ENCODE measurements at places on chromosomes 3 and 15.
A peak's percentile ranks its signal among the peaks of the same experiment; 100 is the strongest.

GRCh38 chr3:155744626-155745324 lies at the start of gene PLCH1:
TSS of gene PLCH1 (minus strand) at chr3:155745071. CDS start at chr3:155704224, 40,847 bp downstream.
- peak; percentile 80 for DNase-seq

DNA sequence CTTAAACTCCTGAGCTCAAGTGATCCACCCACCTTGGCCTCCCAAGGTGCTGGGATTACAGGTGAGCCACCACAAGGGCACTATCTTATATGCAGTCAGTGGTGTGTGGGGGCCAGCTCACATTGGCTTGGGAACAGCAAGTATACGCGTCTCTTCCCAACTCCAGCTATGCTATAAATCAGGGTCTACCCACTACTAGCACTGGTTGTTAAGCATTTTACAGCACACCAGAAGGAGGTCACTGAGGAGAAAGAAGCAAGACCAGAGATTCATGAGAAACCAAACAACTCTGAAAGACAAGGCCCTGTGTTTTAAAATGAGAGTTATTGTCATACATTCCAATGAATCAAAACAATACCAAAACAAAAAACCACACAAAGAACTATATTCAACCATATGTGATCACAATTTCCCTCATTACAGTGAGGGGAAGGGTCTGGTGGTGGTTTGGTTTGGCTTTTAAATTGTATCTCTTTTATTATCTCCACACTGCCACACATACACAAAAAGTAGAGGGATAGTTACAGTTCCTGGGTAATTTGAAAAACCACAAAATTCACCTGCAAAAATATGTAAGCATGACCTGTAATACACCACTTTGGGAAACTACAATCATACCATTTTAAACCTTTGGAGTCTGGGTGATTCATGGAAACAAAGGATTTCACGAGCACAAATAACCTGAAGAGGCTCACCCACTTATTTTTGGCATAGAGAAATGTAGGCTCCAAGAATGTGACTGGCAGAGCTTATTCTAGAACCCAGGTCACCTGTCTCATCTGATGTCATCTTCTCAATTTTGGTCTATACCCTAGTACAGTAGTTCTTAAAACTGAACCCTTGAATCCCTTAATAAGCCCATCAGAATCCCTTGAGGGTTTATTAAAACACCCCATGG lies 5.2 kb downstream of the MAGI1 start:
- no peak for DNase-seq

DNA sequence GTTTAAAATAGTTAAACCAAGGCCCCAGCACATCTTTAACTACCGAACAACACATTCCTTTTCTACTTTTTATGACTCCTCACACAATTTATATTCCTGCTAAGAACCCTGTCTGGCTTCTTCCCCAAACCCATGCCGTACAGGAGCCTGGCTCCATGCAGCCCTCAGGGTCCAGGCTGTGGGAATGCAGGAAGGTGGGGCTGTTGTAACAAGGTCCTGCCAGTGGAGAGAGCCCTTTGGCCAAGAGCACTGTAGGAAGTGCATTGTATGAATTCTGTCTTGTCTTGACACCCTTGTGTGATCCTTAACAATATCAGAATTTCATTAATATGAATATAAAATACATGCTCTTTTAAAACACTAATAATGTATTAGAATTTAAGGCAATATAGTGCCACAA lies 563.8 kb downstream of the TBL1XR1 start:
- DNase-seq: no peak

DNA sequence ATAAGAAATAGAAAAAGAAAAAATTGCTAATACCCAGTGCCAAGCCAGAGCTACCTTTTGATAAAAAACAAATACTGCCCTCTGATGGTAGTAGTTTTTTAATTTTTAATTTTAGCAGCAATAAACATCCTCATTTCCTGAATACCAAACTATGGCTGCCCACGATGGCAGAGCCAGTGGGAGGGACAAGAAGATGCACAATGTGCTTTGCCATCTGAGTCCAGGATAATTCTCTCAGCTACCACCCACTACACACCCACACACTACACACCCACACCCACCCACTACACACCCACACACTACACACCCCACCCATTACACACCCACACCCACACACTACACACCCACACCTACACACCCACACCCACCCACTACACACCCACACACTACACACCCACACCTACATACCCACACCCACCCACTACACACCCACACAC lies 17.8 kb downstream of the CEP19 start:
- peak; percentile 51 for DNase-seq

- DNase-seq: no peak
Observed at GRCh38 chr15:81419332-81419943, 45.4 kb upstream of the TMC3 start.

- DNase-seq: no peak
Observed at GRCh38 chr3:115397433-115397832, 225.9 kb upstream of the GAP43 start.

GRCh38 chr3:190641564-190641963 lies 127.7 kb downstream of the IL1RAP start:
- DNase-seq: no peak

DNA sequence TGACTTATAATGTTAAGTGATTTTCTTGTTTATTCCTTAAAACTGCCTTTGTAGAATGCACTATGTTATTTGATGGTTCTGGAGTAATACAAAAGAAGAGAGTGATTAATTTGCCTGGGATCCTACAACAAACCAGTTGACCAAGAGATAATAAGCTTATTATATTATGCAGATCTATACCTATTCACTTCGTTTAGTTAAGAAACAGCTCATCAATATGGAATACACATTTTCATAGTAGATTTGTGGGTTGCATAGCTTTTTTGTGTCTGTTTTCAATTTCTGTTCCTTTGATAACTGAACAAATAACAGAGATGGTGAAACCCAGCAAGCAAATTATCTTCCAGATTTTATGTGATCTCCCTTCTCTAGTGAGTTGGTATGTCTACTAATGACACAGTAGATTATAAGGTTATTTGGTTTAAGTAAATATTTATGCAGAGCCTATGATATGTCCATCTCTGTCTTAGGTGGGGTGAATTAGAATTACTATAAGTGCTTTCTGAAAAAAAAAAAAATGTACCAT lies 443.3 kb upstream of the TPRG1 start:
- no peak for DNase-seq

GRCh38 chr3:141807277-141808033 lies 44.2 kb downstream of the GRK7 start:
- DNase-seq: no peak

DNA sequence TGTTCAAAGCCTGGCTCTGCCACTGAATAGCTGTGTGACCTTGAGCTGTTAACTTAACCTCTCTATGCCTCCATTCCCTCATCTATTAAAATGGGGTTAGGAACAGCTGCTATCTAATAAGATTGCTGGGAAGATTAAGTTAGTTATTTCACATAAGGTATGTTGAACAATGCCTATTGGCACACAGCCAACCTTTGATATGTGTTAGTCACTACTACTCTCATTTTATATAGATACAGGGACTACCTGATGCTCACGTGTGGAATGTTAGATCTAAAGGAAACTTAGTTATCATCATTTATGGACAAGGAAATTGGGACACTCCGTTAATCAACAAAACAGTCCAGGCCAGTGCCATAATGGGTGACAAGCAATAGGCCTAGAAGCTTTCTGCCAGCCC lies 332.4 kb upstream of the PPP2R3A start:
- no peak for DNase-seq

GRCh38 chr15:29440541-29440940 lies 170.9 kb upstream of the NSMCE3 start:
- DNase-seq: no peak

- no peak for DNase-seq
Observed at GRCh38 chr3:129315998-129316247, 37.3 kb downstream of the HMCES start.

GRCh38 chr3:196569003-196569516 lies 600 bp downstream of the FBXO45 start:
- DNase-seq: peak; percentile 50

DNA sequence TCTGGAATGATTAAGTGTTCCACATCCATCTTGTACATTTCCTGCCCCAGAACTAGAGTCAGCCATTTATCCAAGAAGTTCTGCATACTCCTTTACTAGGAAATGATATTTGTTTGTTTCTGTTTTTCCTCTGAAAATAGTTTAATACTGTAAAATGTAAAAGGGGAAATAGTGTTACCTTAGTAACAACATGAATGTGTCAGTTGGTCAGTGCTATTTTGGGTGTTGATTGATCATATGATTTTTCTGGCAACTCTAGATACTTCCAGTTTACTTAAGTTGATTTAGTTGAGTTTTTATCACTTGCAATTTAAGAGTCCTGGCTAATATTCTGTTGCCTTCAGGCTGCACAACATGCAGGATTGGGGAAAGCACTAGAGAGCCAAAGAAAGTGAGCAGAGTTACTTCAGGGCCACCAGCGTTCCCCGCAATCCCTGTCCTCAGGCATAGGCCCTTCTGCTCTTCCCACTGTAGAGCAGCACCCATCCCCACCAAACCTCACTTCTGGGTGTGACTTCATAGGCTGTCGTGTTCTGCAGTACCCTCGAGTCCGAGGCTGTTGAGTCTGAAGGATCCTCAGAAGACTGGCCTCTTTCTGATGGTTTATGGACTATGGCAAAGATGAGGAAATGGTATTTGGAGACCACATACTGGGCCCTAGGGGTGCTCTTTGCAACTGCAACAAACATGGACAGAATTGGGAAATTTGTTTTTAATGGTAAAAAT lies 69.0 kb downstream of the CHD2 start:
- peak; percentile 6 for DNase-seq

DNA sequence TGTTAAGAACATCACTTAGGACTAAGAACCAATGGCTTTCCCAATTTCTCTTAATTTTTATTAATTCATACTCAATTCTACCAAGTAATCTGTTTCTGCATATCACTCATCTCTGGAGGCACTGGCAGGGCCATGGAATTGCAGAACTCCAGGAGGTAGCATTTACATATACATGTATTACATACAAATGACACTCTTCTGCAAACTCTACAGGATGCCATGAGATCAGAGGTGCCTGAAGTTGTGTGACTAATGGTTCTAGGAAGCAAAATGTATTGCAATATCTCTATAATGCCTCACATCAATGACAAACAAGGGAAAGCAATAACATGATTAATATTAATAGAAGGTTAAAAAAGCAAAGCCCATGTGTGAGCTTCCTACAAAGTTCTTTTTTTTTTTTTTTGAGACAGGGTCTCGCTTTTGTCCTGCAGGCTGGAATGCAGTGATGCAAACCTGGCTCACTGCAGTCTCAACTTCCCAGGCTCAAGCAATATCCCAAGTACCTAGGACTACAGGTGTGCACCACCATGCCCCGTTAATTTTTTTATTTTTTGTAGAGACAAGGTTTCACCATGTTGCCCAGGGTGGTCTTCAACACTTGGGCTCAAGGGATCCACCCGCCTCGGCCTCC lies 33.0 kb downstream of the DENND6A start:
- no peak for DNase-seq

DNA sequence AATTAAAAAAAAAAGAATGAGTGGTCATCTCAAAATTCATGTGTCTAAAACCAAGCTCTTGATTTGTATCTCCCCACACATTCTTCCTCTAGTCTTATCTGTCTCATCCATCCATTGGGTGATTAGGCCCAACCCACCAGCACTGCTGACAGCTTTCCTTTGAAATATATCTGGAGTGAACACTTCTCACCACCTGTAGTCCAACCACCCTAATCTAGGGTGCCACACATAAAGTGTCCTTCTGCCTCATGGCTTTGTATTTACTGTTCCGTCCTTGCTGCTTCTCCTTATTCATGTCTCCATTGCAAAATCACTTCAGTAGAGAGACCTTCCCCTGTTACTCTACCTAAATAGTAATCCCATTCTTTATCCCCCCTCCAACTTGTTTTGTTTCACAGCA lies 82.4 kb upstream of the PTX3 start:
- no peak for DNase-seq

DNA sequence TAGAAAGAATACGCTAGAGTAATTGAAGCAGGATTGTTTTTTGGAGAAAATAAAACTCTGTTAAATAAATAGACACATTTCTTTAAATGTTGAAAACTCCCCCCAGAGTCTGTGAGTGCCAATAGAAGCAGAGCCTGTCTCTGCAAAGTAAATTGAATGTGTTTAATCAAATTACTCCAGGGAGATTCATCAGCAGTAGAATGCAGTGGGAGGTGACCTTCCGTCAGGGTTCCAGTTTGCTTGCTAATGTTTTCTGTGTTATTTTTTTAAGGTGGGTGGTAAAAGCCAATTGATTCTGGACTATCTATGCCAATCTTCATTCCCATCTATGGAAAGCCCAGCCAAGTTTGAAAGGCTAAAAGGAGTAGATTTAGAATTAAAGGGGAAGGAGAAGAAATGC lies 612.4 kb upstream of the GRM7 start:
- no peak for DNase-seq

DNA sequence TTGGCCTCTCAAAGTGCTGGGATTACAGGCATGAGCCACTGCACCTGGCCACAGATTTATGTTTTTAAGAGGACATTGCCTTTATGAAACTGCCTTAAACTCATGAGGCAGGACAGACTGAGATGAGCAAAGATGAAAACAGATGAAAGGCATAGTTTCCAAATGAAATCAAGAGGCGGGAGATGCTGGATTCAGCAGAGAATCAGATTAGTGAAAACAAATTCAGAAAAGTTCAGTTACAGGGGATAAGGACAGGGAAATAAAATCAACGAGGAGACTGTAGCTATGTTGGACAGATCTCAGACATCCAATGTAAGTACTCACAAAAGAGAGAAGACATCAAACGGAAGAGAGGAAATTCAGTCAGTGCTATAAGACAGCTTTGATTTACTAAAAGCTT lies 68.1 kb downstream of the ADAMTSL3 start:
- DNase-seq: no peak

- DNase-seq: peak; percentile 86
Observed at GRCh38 chr3:170614214-170614966, 28.5 kb upstream of the SLC7A14 start.

DNA sequence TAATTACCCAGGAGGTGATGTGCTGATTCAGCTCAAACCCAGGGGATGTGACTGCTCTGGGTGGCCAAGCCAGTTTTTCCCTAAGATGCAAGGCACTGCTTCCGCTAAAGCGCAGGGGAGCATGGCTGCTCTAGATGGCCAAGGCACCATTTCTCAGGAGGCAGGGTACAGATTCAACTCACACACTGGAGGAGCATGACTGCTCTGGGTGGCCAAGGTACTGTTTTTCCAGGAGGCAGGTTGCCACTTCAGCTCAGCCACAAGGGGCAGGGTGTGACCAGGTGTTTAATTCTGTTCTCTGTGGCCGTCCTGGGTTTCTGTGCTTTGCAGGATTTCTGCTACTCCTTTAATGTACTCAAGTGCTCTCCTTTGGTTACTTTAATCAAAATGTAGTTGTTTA lies 659.3 kb upstream of the ARRDC4 start:
- DNase-seq: no peak

DNA sequence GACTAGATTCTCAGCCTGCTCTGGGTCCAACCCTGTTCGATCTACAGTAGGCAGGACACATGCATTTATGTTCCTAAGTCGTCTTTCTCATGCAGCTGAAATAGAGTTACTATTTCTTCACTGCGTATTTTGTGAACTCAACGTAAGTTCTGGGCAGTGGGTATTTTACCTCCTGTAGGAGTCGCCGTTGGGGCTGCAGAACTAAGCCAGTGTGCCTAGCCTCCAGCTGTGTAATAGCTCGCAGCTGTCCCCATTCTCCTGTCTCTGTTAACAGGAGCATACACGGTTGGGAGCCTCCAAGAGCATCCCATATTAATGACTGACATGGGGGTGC lies 58.4 kb upstream of the HRH1 start:
- no peak for DNase-seq

Measured in GM03348 (cell line).